Stimulated activated CD8-positive, alpha-beta memory T cell treated with anti-CD3 and anti-CD28 coated beads, Interleukin-15, amount 100 ng/mL, for 4 hours (primary cell): ENCODE measurements at places on chromosomes 6 and 20.

DNA sequence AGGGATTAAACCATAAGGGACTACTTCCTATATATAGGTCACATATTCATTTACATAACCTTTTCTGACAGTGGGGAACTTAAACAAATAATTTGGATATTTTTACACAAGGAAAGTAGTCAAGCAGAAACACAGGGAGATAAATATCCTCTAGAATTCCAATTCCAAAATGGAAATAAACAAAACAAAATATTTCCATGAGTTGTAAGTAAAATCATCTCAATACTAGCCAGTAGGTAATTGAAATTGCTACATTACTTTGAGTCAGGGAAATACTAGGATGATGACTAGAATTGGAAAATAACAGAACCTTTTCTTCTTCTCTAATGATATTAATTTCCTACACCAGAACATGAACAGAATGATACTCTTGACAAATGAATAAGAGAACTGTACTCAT, 1308.1 kb upstream of the GJE1 start:
- no peak for DNase-seq

DNA sequence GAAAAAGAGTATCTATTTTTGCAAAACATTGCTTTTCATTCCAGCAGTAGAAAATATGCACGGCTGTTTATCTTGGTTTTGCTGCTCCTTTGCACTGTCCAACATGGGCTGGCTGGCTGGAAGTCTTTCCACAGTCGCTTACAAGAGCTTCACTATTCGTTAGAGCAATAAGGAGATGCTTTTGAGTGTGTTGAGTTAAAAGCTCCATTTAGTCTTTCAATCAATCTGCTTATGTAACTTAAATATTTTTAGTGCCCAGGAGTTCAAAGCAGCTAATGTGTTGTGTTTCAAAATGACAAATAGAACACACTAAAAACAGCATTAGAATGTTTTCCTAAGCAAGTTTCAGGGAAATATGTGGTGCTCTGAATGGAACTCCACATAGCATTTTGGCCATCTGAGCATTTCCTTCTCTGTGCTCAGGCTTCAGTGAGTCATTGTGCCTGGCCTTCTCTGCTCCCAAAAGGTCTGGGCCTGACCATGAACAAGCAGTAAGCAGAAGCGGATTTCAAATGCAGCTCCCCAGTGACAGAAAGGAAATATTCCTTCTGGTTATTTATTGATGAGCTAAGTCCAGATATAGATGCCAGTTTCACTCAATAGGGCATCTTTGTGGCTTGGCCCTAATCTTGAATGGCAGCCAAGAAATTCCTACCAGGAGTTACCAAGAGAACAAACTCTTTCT, 580.3 kb downstream of the TENT5A start:
- no peak for DNase-seq

DNA sequence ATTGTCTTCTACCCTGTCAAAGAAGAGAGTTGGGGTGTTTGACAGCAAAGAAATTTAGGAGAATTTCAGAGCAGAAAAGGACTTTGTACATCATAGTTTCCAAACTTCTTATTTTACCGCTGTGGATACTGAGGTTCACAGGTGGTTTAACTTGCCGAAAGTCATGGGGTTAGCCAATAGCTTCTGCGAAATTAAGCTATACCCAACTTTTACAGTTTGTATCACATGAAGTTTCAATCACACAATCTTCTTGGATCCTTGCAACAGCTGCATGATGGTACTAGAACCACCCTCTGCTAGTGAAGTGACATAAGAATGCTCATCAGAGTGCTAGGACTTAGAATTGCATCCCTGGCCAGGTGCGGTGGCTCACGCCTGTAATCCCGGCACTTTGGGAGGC, 345.5 kb downstream of the CD83 start:
- DNase-seq: no peak

GRCh38 chr6:168039849-168040248, 39.2 kb downstream of the FRMD1 start:
- no peak for DNase-seq

- no peak for DNase-seq
Observed at GRCh38 chr20:1825507-1825906, 69.7 kb upstream of the SIRPA start.

DNA sequence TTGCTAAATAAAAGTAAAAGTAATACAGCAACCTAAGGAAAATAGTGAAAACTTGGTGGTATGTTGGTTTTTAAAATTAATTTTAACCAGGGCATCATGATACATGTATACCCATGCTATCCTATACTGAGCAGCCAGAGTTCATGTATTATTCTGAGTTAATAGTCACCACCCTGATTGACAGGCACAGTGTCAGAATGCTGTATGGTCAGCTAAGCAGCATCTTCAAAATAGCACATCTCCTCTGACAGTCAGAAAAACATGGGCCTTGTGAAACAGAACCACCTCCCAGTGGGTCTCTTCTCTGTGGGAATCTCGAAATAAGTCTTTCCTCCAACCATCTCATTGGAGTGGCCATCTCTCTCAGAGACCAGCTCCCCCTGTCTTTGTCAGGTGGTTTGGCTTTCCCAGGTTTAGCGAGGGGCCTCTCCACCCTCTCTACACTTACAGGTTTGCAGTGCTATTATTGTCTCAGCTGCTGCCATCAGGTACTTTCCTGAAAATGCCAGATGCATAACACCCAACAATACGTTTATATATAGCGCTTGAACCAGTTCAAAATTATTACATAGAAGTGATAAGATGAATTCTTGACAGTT, 47.1 kb upstream of the RNF8 start:
- no peak for DNase-seq

DNA sequence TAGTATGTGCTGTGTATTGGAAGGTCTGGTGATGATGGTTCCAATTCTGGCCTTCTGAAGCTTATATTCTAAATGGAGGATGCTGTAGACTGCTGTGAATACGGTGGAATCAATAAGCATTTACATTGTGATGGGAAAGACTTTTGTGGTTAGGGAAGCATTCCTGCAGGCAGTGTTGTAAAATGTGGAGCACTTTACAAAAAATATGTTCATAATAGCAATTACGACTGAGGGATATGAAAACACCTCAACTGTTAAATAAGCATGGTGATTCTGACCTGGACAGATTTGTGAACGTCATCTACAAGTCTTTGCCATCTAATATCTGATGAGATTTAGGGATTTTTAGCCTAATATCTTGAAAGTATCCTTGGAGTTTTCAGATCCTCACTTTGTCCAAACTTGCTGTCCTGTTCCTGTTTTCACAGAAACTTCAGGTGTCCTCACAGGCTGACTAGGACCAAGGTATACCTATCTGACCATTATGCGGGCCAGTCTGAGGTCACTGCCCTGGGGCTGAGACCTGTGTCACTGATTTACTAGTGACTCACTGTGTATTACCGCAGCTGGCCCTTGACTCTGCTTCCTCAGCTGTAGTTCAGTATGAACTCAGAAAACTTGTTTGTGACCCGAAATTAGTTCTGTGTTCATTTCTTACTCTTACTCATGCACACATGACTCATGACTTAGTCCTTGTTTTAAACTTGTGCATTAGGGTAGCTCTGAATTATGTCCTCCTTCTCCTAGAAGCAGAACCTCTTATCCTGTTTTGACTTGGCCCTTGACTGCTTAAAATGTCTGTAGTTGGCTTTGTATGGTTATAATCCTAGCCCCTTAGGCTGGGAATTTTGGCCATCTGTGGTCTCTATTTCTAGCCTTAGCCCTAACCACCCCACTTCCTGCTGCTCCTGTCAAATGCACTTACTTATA, 343.0 kb downstream of the CDKAL1 start:
- no peak for DNase-seq

GRCh38 chr20:50242178-50242514, 51.5 kb downstream of the CEBPB start:
- no peak for DNase-seq

- DNase-seq: no peak
Observed at GRCh38 chr6:35508542-35508941, 4.2 kb downstream of the TULP1 start.

- DNase-seq: no peak
Observed at GRCh38 chr20:1174787-1175186, 10.0 kb downstream of the TMEM74B start.

- DNase-seq: no peak
Observed at GRCh38 chr6:6788394-6789032, 200.0 kb downstream of the LY86 start.

DNA sequence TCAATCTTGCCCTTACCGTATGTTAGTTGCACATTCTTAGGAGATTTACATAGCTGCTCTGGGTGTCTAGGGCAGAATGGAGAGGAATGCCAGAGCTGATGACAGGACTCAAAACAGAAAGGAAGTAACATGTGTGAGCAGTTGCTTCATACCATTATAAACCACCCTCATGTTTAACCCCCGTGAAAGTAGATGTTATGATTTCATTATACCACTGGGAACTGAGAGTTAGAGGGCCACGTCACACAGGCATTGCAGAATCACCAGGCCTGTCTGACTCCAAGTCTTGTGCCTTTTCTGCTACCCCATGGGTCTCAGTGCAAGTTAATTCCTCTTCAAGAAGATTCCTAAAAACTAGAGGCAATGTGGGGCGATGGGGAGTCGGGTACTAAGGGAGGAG, 23.5 kb upstream of the SIM1 start:
- no peak for DNase-seq

GRCh38 chr6:13741365-13741764, 29.7 kb upstream of the RANBP9 start:
- no peak for DNase-seq

GRCh38 chr6:106114492-106114891, 28.4 kb downstream of the PRDM1 start:
- DNase-seq: peak; percentile 30

DNA sequence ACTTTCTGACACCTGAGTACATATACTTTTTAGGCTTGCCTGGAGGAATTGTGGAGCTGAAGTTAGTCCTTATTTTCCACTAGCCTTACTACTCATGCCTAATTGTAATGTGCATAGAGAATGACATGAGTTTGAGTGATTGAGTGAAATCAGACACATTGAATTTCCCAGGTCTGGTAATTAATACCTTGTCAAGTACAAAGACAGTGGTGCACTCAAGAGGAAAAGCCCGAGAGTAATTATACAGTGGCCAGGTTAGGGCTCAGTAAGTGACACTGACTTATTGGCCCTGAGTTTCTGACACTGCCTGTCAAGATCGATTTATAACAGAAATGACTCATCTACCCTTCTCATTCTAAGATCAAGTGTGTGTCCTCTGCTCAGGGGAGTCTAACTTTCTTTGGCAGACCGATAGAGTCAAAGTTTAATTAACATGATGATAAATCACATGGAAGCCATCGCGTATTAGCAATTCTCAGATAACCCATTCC, 288.3 kb downstream of the TPBG start:
- DNase-seq: no peak

- DNase-seq: no peak
Observed at GRCh38 chr6:155967322-155967721, 511.7 kb upstream of the NOX3 start.

DNA sequence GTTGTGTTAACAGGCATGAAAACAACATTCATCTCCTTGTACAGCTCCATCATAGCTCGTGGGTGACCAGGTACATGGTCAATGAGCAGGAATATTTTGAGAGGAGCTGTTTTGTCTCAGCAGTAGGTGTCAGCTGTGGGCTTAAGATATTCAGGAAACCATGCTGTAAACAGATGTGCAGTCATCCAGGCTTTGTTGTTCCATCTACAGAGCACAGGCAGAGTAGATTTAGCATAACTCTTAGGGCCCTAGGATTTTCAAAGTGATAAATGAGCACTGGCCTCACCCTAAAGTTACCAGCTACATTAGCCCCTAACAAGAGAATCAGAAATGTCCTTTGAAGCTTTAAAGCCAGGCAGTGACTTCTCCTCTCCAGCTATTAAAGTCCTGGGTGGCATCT, 154.2 kb downstream of the BTBD9 start:
- no peak for DNase-seq

GRCh38 chr6:130412556-130413290, 46.9 kb downstream of the TMEM200A start:
- no peak for DNase-seq

DNA sequence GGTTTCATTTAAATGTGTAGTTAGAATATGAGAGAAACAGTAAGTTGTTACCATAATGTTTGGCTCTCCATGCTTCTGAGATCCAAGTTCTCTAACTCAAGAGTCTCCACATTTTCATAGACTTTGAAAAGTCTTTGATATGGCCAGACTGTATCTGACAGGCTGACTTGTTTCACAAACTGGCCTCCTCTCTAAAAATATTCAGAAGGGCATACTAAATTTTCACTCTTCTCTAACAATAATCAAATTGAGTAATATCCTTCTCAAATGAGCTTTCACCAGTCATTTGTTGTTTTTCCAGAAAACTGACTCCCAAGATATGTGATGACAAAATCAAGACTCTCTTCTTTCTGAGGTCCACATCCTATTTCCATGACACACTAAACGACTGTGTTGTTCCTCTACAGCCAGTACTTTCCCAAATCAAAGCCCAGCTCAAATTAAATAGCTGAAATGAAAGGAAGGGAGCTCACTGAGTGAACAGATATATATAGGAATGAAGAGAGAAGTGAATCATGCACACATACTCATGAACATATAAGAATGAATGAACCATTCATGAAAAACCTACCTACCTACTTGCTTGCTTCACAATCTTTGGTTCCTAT, 15.1 kb downstream of the HIVEP2 start:
- no peak for DNase-seq

GRCh38 chr6:135655055-135655454, 157.5 kb upstream of the AHI1 start:
- no peak for DNase-seq

- DNase-seq: no peak
Observed at GRCh38 chr6:19736066-19736465, 101.1 kb upstream of the ID4 start.

DNA sequence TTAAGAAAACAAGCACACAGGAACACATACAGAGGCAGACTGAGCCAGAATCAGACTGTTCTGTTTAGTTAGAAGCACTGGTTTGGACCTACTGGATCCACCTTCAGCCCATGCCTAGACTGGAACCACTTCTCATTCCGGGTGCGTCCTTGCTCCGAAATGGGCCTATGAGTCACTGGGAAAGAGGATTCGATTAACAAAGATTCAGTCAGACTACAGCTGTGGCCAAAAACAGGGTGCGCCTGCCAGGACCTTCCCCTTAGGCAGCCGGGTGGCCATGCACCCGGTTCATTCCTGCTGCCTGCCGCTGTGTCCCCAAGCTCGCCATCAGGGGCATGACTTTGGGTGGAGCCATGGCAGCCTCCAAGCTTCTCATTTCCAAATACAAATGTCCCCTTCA, 14.5 kb upstream of the KCNK5 start:
- DNase-seq: no peak

GRCh38 chr6:150208611-150209352, 65.9 kb downstream of the PPP1R14C start:
- DNase-seq: no peak

- no peak for DNase-seq
Observed at GRCh38 chr6:1913577-1913976, 303.9 kb downstream of the FOXC1 start.

GRCh38 chr6:1770435-1770843, 160.7 kb downstream of the FOXC1 start:
- no peak for DNase-seq
